ENCODE measurements at places on chromosomes 7 and 10.

DNA sequence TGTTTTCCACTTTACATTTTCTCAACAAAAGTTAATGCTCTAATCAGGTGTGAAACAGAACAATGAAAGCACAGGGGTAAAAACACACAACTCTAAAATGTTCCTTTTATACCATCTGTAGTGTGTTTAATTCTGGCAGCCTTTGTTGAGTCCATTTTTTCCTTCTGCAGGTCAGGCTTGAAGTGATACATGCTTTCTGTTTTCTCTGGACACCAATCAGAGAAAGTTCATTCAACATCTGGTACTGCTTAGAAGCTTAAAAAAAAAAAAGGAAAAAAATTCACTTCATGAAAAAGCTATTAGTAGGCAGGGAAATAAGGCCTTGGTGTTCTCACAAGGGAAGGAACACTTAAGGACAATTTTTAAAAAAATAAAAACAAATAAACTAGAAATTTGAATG is 231.3 kb upstream of the RHOBTB1 start:
- no peak for DNase-seq

GRCh38 chr7:157771-158625 is 34.4 kb upstream of the FAM20C start:
- DNase-seq, result no peak

GRCh38 chr7:17085186-17085585 is 203.4 kb upstream of the AGR3 start:
- DNase-seq, result no peak

GRCh38 chr7:95636140-95636940 is 40.0 kb upstream of the PDK4 start:
- no peak for DNase-seq

DNA sequence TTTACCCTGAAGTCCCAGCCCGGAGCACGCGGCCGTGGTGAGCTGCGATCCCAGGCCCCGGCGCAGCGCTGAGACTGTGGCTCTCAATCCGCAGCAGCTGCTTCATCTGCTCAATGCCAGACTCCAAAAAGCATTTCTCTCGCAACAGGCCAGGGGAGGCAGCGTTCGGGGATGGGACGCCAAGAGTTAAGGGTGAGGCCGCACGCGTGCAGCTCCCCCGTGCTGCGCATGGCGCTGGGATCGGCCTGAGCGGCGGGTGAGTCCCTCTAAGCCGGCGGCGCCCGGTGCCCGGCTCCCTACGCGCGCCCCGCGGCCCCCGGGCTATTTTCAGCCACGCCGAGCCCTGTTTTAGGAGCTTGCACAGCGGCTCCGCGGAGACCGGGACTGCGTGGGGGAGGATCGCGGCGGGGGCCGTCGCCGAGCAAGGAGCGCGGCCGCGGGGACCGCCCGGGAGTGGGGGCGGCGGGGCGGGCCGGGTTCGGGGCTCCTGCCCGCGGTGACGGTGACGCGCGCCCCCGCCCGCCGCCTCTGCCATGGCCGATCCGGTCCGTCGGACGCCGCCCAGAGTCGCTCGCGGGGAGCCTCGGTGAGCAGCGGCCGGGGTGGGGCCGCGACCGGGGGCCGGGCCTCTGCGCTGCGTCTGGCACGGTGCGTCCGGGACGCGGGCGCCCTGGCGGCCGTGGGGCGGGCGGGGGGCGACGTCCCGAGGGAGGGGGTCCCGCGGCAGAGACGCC is 29.4 kb upstream of the JAKMIP3 start:
- DNase-seq, result no peak

DNA sequence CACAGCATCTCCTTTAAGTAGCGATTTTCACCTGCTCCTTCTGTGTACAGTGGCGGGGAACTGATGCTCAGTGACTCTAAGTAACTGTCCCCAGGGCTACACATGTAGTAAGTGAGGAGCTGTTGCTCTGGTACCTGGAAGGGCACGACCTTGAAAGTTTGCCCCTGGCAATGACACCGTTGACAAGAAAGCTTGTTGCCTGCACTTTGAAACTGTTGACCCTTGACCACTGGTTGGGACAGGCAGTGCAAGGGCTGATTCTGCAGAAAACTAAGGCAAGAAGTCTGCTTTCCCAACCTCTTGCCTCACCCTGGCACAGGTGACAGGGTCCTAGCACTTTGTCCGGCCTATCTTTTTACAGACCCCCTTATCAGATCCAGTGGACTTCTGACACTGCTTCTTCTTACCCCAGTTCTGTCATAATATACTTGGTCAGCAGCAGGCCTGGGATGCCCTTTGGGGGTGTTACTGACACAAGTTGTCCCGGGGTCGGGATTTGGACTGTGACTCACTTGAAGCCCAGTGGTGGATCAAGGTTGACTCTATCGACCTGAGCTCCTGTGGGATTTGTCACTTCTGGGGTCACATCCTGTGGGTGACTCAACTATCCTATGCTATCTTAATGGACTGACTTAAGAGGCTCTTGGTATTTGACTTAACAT is 5.8 kb downstream of the ACSL5 start:
- DNase-seq, result no peak

DNA sequence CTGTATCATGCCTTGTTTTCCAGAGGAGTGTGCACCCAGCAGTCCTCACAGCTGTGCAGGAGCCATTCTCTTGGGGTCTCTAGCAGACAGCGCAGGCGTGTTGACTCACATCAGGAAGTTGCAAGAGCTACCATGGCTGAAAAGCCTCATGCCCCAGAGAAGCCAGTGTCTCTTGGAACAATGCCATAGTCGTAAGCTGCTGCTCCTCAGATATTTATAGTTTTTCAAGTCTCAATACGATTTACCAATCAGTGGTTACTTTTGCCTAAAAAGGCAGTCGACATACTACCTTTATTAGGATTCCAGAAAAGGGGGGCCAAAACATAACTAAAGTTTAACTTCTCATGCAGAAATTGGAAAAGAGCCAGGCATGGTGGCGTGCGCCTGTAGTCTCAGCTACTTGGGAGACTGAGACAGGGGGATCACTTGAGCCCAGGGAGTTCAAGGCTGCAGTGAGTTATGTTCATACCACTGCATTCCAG is 407.7 kb downstream of the PARD3 start:
- DNase-seq, result no peak

DNA sequence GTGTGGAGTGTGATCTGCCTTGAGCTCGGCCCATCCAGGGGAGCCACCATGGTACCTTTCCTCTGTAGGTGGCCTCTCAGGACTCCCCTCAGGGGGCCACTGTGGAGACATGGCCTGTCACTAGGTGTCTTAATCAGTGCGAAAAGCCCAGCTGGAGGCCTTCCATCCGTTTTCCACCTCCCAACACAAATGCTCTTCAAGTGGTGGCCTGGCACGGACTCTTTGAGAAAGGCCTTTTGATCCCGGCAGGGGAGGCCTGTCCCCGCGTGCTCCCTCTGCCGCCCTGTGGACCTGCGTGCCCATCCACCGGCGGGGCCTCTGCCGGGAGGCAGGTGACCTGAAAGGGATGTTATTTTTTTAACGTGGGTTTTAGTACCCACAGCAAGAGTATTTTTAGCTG is 149.5 kb downstream of the RGS10 start:
- no peak for DNase-seq

DNA sequence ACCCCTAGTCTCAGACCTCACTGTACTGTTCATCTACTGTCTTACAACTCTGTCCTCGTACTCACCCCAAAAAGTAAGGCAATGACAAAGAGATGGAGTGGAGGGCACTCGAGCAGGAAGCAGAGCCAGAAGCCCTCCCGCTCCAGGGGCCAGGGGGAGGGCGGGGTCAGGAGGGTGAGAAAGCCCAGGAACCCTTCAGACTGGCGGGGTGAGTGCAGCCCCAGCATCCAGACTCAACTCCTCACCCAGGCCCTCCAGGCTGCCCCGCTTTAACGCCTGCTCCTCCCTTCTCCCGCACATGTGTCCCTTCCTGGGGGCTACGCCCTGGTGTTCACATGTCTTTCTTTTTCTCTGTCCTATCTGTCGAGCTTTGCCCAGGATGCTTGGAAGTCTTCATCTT is 66.1 kb downstream of the CALML3 start:
- no peak for DNase-seq

GRCh38 chr7:143514487-143514886 is 36.8 kb downstream of the TAS2R41 start:
- no peak for DNase-seq

- DNase-seq, result no peak
Measured at GRCh38 chr10:79054203-79055099, 14.3 kb upstream of the ZMIZ1 start.

GRCh38 chr10:81961451-81962184 is 86.6 kb downstream of the NRG3 start:
- DNase-seq, result no peak

GRCh38 chr10:127918572-127918971 is 11.7 kb downstream of the PTPRE start:
- DNase-seq, result no peak

DNA sequence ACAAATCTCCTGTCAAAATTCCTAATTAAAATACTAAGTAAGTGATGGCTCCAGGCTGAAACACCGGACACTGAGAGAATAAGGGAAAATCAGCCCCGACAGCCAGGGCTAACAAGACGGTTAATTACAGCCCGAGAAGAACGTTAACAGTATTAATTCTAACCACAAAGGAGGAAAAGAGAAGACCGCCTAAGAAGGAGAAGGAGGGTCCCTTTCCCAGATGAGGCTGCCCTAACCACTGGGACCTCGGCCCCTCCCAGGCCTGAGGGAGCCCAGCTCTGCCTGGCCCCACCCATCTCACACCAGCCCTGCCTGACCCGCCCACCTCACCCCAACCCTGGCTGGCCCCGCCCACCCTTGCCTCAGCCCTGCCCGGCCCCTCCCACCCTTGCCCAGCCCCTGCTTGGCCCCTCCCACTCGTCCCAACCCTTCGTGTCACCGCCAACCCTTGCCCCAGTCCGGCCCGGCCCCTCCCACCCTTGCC is 51.3 kb downstream of the PWWP2B start:
- no peak for DNase-seq

- DNase-seq, result no peak
Measured at GRCh38 chr10:21048068-21048467, 151.0 kb upstream of the NEBL start.

GRCh38 chr10:980468-981093 is 7.7 kb upstream of the GTPBP4 start:
- DNase-seq, result no peak

- DNase-seq, result no peak
Measured at GRCh38 chr10:81414038-81414437, 461.0 kb upstream of the NRG3 start.

DNA sequence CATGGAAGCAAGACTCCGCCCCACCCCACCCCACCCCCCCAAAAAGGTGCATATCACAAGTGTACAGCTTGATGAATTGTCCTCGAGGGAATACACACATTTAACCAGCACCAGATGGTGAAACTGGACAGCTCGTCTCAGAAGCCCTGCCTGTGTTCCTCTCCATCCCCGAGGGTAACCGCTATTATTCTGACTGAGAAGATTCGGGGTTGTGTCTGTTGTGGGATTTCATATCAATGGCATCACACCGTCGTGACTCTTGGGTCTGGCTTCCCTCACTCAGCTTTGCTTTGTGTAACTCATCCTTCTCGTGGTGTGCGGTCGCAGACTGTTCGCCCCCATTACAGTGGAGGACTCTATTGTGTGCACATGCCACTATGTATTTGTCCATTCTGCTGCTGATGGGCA is 18.9 kb downstream of the PODXL start:
- no peak for DNase-seq

GRCh38 chr10:132363921-132364593 is 32.1 kb downstream of the LRRC27 start:
- no peak for DNase-seq

DNA sequence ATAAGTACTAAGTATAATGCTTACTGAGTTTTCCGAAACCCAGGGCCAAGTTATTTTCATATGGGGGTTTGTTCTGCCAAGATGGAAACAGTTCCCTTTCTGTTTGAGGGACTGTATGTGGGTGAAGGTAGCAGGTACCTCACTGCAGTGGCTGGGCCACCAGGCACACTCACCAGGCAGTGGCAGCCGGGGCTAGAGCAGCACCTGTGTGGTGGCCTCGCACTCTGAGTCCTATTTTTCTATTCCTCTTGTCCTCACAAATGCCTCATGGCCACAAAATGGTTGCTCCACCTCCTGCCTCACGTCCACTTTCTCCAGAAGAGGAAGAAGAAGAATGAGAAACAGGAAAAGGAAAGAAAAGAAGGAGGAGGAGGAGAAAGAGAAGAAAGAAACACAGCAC is 167.3 kb upstream of the SHH start:
- DNase-seq, result no peak

GRCh38 chr10:78231939-78232338 is 198.3 kb downstream of the RPS24 start:
- no peak for DNase-seq

Data from breast epithelium (tissue), 4 donors.